C1 segment of cervical spinal cord (tissue), 14 donors: ENCODE measurements at places on chromosomes 13 and 19.

- DNase-seq, result no peak
Measured at GRCh38 chr19:17607936-17608335, 52.5 kb downstream of the COLGALT1 start.

GRCh38 chr19:54364775-54365257 is at the start of gene LAIR1:
Gene LAIR1, minus strand, starts transcription at chr19:54364931. Its CDS starts 127 bp downstream, at chr19:54364804.
- no peak for DNase-seq

GRCh38 chr13:32838945-32839344 is 177.3 kb upstream of the KL start:
- DNase-seq, result no peak

- DNase-seq, result no peak
Measured at GRCh38 chr13:44046428-44046827, 166.7 kb downstream of the LACC1 start.

- no peak for DNase-seq
Measured at GRCh38 chr13:108033800-108034707, 181.3 kb downstream of the LIG4 start.

DNA sequence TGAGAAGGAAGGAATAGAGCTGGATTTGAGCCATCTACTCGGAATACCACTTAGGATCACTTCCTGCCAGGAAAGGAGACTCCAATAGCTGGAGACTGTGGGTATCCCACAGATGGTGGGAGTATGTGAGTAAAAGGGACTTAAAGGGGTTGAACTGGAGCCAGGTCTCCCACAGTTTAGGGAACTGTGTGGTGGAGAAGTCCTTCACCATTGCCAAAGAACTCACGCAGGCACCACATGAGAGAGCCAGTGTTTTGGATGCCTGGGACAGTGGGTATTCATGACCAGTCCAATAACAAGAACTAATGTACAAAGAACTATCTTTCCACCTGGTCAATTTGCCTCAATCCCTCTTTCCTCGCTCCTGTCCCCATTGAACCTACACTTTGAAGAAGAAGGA is 24.4 kb upstream of the MYCBP2 start:
- DNase-seq, result no peak

DNA sequence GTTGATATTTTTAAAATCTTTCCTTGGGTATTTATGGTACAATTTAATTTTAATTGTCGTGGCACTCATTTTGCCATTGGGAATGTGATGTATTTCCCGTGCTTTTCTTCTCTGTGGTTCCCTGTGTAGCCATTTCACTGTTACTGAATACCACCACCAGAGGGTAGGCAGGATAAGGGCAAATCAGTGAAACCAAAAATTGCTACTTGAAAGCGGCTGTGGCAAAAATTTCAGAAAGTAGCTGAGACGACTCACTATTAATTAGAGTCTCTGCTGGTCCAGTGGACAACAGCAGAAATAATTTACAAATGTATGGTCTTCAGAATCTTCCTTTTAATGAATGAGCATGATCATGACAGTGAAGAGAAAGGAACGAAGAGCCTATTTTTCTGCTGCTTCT is 34.4 kb upstream of the MIR17HG start:
- DNase-seq, result no peak

GRCh38 chr13:111944171-111944583 is 122.8 kb upstream of the SOX1 start:
- no peak for DNase-seq

DNA sequence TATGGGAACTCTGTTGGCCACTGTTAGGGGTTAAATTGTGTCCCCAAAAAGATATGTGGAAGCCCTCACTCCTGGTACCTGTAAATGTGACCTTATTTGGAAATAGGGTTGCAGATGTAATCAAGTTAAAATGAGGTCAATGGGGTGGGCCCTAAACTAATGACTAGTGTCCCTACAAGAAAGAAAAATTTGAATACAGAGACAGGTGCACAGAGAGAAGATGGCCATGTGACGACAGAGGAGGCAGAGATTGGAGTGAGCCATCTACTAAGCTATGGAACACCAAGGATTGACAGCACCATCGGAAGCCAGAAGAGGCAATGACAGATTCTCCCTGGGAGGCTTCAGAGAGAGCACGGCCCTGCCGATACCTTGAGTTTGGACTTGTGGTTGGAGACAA is 16.5 kb downstream of the POU2F2 start:
- no peak for DNase-seq

DNA sequence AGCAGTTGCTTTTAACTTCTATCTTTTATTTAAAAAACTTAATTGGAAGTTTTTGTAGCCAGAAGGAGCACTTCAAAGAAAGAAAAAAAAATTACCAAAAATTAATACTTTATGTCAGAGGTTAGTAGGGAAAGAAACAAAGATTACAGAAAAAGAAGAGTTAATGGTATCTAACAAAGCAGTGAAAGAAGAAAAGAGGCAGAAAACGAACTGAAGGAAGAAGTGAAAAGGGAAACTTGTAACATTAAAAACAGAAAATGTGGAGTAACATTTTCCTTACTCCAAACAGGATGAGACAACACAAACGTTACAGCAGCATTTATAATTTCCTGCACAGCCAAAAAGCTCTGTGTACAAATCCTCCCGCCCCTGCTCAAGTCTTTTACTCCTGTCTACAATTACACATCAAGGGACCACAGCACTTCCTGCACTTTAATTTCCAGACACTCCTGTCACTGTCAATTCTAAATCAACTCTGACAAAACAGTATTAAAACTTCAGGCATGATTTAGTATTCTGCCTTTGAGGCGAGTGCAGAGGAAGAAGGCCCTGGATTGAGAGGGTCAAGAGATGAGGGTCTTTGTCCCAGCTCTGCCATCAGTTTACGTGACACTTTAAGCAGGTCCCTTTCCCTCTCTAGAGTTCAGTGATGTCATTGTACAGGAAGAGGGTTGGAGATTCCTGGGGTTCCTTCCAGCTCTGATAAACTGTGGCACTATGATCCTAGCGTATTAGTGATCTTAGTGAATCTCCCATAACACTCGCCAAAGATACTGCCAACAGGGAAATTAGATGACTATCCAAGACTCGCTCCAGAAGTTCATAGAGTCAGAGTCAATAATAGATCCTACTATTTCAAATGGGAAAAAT is 53.2 kb upstream of the LSM14A start:
- no peak for DNase-seq

- DNase-seq, result no peak
Measured at GRCh38 chr19:44260343-44260681, 626 bp downstream of the ZNF233 start.

DNA sequence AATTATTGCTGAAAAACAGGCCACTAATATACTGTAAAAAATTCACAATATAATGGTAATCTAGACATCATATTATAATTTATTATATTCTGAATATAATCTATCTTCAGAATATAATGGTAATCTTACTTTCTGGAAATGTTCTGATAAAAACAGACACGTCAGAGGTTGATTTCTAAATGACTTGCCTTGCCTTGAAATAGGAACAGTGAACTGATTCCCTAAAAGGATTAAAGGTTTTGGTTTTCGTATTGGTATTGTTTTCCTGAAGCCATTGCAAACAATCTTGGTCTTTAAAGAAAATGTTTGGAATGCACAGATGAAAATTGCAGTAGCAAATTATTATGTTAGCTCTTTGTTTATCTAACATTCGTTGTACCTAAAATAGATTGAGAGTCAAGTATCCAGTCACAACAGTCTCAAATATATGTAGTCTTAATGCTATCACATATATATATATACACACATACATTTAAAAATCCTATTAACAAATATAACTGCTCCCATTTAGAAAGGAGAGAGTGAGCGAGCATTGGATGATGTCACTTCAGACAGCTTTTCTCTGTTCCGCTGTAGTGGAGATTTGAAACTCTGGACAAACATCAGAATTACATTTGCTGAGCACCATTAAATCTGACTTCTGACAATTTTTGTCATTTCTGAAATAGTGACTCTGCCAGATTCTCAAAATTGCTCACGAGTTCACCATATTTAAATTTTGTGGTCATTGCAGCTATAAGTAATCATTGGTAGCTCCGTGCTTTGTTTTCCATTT is 1.7 kb downstream of the ITM2B start:
- DNase-seq, result no peak

DNA sequence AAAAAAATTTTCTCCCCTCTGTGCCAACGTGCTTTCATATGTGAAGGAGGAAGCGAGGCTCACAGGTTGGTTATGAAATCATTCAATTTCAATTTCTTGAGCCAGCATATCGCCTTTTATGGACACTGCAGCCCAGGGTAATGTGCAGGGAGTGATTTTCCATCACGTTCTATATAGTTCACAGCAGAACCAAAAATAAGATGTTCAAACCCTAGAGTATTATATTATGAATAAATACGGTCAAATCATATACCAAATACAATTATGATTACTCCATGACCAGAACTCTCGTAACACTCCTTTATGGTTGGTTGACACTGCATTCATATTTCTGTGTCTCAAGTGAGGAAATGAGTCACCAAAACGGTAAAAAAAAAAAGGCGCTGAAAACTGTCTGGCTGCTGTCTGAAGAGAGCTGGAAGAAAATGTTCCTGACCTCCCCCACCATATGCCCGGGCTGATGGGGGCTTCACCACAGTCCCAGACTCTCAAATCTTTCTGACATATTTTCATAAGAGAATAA is 75.8 kb upstream of the UBAC2 start:
- DNase-seq, result no peak

GRCh38 chr19:30077851-30078355 is 135.9 kb downstream of the URI1 start:
- DNase-seq, result no peak

DNA sequence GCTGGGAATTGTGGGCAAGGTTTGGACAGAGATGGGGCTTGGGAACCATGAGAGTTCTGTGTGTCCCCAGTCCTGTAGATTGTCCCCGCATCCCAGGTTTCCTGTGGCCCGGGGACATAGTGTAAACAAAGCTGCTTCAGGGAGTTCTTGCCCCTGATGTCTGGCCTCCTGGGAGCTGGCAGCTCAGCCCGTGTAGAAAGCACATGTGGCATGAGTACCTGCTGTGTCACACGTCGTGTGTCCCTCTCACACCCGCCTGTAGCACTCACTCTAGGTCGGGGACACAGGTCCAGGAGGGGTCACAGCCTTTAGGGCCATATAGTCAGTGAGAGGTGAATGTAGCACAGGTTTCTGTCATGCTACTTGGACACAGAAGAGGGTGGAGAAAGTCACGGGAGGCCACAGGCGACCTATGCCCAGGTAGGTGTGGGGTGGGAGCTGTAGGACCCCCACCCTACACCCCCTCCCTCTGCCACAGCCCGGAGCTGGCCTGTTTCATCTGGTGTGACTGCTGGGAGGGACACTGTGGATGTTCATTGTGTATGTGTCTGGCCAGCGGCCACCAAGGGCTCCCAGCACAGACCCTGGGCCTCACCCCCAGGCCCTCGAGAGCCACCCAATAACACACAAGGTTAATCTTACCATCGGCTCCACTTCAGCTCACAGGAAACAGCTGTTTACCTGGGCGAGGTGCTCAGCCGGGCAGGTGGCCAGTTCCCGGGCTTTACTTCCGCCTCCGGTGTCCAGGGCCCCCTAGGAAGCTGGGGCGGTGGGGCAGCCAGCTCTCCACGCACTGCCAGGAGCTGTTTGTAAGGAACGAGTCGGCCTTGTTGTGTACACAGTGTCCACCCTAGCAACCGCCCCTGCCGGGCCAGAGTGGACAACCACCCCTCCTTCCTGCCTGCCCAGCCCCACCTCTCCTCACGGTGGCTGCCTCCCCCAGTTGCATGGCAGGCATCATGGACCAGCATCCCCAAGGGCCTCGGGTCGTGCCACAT is 49.7 kb downstream of the COMP start:
- peak; percentile 17 for DNase-seq

GRCh38 chr13:76231522-76232167 is 595.5 kb downstream of the LMO7 start:
- DNase-seq, result no peak

- DNase-seq, result no peak
Measured at GRCh38 chr13:113796211-113796963, 37.4 kb downstream of the TMEM255B start.

DNA sequence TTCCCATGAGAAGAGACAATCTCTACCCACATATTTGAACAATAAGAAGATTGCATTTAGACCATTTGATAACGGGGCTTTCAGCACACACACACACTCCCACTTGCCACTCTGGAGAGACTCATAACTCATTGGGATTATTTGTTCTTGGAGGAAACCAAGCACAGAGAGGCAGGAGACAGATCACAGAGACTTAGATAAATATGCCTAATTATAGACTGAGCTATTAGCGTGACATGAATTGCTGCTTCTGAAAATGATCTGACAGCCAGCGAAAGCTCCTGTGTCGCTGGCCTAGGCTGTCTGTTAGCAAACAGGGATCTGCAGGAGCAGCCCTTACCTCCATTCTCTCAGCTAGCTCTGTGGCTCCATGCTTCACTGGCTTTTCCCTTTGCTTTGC is 111.4 kb downstream of the CCNA1 start:
- no peak for DNase-seq
